HFFc6 (cell line): ENCODE measurements at places on chromosomes 13 and 19. TPM values are rescaled to one million over a fixed set of nuclear protein-coding genes. Genes with fewer than 3 reads are reported as not detected.

CD33 gene
- not detected in 2 replicates for total RNA-seq

NRTN gene
- total RNA-seq, result not detected in 2 replicates

DNA sequence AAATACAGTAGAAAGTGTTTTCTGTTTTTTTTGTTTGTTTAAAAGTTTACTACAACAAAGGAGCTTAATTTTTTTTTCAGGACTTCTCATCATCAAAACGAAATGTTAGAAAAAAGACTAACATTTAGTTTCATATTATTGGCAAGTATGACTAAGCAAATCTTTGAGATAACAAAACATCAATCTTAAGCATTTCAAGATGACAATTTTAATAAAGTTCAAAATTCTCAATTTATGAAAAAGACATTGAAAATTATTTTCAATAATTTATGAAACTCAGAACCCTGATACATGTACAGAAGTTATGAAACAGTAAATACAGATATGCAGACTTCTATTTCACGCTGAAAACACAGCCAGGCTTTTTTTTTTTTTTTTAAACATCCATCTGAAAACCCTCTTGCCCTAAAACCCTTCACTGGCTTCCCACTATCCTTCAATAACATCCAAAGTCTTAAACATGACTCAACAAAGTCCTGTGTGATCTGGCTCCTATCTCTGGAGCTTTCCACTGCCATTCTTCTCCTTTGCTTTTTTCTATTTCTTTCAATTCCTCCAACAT, 3.9 kb downstream of the RBM26 start:
- DNase-seq, result no peak

DNA sequence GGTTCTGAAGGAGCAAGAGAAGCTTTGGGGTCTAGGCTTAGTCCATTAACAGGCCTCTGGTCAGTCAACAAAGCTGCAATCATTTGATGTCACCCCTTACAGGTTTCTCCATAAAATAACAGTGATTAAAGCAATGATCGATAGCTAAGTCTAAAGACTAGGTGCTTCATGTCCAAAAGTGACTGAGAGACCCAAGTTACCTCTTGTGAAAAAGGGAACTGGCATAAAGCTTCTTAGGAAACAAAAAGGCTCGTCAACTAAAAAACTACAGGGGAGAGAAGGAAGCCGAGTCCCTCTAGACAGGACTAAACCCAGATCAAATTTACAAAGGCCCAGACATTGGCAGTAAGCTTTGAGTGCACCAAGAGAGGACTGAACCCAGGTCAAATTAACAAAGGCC, 2.2 kb downstream of the DCUN1D2 start:
- no peak for DNase-seq

DNA sequence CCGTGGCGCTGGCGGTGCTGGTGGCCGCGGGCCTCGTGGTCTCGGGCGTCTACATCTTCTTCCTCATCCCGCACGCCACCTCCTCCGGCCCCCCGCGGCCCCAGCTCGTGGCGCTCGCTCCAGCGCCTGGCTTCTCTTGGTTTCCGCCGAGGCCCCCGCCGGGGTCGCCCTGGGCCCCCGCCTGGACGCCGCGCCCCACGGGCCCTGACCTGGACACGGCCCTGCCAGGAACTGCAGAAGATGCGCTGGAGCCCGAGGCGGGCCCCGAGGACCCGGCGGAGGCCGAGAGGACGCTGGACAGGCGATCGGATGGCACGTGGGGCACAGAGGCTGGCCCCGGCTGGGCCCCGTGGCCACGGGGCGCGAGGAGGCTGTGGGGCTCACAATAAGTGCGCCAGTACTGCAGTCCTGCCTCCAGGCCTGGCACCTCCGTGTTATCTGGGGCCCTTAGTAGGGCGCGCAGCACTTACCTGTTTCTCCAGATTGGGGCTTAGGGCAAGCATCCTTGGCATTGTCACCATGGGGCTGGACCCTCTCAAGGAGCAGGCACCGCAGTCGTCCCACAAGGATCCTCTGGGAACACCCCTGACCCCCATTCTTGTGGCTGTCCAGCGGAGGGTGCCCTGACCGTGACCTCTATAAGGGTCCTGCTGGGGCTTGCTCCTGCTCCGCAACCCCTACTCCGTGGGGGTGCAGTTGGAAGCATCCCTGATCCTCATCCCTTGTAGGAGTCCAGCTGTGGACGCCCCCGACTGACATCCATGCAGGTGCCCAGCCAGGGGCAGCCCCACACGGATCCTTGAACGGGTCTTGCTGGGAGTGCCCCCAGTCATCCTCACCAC, 1.5 kb downstream of the RNF225 start:
- DNase-seq, result no peak

DNA sequence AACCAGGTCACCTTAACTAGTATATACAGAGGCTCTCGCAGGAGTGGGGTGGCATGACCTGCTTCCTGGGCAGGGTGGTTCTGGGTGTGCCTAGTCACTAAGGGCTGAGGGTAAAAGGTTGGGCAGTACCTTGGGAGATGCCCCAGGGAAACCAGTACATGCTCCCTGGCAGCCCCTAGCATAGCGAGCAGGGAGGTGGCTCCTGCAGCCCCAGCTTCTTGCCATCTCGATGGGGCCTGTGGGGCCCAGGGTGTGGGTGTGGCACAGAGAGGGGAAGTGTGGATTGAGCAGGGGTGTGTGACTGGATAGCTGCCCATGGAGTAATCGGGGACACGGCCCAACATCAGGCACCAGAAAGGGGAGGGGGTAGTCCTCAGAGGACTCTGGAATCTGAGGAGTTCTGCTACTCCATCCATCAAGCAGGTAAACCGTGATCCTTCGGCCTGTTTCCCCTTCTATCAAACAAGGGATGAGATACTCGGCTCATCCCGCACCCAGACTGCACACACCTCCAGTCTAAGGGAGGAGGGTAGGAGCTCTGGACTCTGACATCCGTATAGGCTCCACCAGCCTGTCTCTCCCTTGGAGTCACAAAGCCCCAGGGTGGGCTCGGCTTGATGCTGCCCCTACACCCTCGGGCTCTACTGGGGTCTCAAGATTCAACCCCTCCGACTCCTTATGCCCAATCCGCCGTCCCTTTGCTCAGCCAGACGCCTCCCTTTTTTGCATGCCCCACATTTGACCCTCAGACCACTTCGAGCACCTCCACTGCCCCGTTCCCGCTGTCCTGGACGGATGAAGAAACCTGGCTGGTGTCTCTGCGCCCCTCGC, 1.1 kb downstream of the ZBTB45 start:
- DNase-seq, result no peak

DNA sequence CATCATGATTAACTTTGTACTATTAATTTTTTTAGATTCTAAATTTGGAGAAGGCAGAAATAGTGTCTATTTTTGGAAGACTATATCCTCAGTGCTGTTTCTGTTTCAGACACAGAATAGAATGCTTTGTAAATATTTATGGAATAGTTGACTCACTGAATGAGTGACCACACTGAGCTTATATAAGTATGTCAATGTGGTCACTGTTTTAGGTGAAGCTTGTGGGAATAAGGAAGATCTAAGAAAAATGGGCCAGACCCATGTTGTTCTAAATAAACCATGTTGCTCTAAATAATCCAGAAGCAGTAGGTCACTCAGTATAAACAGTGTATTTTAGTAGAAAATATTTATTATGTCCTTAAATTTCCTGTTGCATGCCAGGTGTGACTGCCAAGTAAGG, 45.5 kb upstream of the DACH1 start:
- no peak for DNase-seq

DNA sequence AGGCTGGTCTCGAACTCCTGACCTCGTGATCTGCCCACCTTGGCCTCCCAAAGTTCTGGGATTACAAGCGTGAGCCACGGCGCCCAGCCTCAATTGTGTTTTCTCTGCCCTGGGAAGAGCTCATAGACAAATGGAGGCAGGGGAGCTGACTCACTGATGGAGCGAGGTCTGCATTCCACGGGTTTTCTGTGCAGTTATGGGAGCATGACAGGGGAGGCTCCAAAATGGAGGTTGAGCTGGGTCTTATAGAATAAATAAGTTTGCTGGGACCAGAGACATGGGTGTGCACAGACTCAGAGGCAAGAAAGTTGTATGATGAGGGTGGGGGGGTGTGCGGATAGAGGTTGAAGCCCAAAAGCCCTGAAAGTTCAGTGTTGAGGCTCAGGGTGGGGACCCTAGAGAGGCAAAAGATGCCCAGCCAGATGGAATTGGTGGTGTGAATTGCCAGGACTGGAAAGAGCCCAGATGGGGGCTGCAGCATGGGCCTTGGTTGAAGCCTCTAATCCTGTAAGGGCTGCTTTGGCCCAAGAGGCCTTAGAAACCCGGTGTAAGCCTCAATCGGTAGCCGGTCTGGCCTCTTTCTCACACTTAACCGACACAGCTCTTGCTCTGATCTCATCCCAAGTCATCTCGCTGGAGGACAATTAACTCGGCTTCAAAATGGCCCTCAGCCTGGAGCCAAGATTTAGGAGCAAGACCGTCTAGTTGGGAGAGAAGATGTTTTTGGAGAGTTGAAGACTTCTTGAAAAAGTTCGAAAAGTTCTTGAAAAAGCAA, 1.9 kb downstream of the TPM4 start:
- peak; percentile 68 for DNase-seq

DNA sequence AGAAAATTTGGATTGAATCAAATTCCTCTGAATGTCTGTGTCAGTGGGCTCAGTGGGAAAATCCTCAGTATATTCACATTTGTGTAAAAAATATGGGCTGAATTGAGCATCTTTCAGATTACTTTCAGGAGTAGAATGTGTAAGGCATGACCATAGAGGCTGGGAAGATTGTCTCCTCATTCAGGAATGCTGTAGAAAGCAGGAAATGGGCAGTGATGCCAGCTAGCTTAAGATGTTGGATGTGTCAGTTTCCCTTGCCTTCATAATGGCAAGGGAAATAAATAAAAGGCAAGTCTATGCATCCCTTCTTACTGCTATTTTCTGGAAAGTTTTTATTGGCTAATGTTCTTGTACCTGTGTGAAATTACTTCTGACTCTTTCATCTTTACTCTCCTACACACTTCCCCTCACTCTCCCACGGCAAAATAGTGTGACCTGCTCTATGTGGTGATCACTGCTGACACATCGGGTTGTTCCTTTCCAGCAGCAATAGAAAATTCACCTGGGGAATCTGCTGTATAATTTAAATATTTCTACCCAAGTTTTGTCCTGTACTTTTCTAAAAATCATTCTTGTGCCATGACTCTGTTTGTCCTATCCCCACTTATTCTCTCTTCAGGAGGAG, 103.2 kb downstream of the LMO7 start:
- DNase-seq, result no peak

GRCh38 chr19:6587998-6588507, 2.9 kb downstream of the CD70 start:
- no peak for DNase-seq

DNA sequence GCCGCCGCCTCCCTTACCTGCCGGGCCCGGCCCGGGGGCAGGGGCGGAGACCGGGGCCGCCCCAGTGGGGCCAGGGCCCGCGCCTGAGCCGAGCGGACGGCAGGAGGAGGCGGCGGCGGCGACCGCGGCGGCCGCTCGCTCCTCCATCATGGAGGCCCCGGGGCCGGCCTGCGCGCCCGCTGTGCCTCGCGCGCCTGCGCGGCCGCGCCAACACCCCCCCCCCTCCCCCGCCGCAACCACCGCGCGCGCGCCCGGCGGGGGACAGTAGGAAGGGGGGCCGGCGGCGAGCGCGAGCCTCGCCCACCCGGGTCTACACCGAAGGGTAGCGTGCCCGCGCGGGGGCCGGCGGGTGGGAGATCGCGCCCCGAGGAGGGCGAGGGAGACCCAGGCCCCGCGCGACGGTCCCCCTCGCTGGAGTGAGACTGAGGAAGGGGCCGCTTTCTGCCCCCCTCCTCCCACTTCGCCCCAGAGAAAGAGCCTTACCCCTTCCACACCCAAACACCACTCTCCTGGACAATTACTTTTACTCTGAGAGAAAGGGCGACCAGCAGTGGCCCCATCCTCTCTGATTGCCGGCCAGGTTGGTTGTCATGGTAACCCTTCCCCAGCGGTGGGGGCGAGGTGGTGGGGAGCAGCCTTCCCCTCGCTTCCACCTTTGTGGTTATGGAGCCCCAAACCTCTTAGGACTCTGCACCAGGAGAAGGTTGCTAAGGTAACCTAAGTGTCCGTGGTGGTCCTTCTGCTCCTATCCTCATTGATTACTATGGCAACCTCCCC, at the start of gene STRN4:
TSS of gene STRN4 (minus strand) at position 170 of the 777 bp plus-strand sequence. CDS start at position 150, 20 bp downstream.
- DNase-seq, result no peak

DNA sequence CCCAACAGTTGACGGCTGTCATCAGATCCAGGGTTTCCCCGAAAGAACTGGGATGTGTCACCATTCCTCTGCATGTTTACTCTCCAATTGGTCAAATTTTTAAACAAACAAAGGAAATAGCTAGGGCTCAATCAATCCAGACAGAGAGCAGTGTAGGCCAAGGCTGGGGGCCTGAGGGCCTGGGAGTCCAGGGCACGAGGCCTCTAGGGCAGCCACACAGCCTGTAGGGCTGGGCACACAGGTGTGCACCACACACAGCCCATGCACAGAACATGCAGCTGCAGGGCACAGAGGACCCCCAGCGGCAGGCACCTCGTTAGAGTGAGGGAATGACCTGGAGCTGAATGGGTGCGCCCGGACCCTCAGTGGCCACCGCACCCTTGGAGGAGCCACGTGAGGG, 9.5 kb downstream of the MIER2 start:
- no peak for DNase-seq

DNA sequence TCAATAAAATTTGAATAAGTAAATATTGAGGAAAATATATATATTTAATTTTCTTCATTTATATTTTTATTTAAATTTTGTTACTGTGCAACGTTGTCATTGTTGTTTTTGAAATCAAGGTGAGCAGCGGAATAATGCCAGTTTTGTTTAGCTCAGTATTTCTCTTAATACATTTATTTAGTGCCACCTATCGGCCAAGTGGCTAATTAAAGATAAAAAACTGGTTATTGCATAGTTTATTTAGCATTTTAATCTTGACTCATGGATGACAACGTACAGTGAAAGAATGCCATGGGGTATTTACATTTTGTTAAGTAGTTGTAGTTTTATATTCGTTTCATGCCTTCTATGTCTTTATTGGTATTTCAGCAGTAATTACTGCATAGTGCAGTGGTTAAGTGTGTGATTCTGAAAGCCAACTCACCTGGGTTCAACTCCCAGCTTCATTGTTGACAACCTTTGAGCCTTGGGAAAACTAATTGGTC, 265.9 kb downstream of the MYO16 start:
- DNase-seq, result peak; percentile 61

DNA sequence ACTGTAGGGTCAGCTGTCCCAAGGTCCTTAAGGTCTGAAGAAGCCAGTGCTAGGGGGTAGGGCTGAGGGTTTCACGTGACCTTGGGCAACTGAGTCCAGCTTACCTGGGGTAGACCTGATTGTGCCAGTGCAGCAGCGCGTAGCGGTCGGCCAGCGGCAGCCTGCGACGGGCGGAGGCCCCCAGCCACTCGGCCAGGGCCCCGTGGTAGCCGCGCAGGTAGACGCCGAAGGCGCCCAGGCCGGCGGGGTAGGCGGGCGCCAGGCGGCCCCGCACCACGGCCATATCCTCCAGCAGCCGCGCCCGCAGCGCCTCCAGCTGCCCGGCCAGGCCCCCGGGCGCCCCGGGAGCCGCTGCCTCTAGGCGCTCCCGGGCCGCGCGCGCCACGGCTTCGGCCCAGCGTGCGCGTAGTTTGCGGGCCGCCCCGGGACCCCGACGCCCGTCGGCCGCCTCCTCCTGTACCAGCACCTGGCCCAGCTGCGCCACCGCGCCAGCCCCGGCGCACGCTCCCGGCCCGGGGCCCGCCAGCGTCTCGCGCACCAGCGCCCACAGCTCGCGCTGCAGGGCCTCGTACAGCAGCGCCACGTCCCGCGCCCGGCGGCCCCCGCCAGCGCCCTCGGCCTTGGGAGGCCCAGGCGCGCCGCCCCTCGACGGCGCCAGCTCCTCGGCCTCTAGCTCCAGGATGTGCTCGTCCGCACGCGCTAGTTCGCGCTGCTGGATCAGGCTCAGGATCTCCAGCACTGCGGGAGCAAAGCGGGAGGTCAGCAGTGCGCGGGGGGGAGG, 10.9 kb downstream of the EXOC3L2 start:
- no peak for DNase-seq
